ENCODE measurements at places on chromosomes 7 and 10.

DNA sequence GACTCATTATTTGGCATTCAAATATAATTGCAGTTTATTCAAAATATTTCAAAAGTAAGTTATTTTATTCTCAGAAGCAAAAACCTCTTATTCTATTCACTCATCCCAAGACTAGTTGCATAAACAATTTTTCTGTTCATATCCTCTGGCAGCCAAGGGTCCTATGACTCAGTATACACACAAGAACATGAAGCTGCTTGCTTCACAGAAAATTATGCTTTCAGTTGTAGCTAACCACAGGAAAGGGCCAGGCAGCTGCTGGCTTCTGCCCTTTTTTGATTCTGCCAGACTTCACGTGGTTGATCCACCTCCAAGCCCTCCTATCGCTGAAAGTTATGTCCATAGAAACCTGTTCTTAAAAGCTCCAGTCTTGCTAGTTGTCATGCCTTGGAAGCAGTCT is 108.8 kb downstream of the ABCA13 start:
- DNase-seq = no peak

GRCh38 chr10:7417103-7417623 is 6.3 kb upstream of the SFMBT2 start:
- DNase-seq = no peak

GRCh38 chr7:151484971-151485707 is 34.6 kb downstream of the RHEB start:
- no peak for DNase-seq

DNA sequence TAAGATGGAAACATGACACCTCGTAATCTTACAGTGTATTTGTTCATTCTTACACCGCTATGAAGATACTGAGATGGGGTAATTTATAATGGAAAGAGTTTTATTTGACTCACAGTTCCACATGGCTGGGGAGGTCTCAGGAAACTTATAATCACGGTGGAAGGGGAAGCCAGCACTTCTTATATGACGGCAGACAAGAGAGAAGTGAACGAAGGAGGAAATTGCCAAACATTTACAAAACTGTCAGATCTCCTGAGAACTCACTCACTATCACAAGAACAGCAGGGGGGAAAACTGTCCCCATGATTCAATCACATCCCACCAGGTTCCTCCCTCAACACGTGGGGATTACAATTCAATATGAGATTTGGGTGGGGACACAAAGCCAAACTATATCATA is 282.3 kb downstream of the HGF start:
- no peak for DNase-seq

GRCh38 chr7:122507591-122507990 is 191.3 kb downstream of the RNF133 start:
- DNase-seq = no peak

DNA sequence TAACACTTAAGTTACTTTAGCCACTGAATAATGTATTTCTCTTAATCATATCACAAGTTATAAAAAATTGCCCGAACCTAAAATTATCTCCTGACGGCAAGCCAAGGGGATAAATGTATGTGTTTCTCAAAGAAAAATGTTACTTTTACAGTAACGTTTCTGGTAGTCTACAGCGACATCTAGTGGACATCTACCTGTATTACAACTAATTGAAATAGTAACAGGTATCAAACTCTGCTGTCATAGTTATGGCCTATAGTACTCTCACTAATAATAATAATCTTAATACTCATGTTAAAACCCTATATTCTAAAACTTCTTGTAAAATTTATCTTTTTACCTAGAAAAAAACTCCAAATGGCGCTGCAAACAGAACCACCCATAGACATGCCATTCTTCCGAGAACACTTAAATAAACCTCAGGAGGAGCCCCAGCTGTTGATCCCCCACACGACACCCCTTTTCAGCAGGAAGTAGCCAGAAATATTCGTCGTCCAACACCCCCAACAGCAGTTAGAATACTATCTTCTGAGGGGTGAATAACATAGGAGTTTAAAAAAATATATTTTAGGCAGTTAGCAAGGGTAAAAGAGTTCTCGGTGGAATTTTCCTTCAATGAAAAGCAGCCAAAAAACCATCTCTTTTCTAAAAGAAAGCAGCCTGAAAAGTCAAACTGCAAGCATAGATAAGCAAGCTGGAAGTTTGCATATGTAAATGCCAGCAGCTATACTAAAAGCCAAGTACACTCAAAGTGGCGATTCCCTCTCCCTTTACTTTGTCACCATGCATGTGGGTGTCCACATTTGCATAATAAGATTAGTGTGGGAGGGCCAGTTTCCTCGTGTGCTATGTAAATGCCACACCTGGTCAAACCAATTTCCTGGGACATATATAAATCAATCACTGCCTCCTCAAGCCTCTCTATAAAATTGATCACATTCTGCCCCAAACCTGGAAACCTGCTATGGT is 40.5 kb upstream of the ZNF107 start:
- DNase-seq = no peak
